Fibroblast of lung (primary cell): ENCODE measurements at places on chromosomes 1 and 21.

- DNase-seq = peak; percentile 76
These were observed 126.9 kb downstream of the RNF220 start for GRCh38 chr1:44531785-44532566.

GRCh38 chr1:6222636-6223035 is 13.1 kb downstream of the ICMT start:
- DNase-seq = peak; percentile 42

- DNase-seq = peak; percentile 70
These were observed 21.1 kb upstream of the SH2D5 start for GRCh38 chr1:20753589-20753988.

GRCh38 chr1:95809391-95809790 is 575.4 kb downstream of the RWDD3 start:
- no peak for DNase-seq

- DNase-seq = no peak
These were observed 302.4 kb downstream of the PTGER3 start for GRCh38 chr1:70745199-70745598.

DNA sequence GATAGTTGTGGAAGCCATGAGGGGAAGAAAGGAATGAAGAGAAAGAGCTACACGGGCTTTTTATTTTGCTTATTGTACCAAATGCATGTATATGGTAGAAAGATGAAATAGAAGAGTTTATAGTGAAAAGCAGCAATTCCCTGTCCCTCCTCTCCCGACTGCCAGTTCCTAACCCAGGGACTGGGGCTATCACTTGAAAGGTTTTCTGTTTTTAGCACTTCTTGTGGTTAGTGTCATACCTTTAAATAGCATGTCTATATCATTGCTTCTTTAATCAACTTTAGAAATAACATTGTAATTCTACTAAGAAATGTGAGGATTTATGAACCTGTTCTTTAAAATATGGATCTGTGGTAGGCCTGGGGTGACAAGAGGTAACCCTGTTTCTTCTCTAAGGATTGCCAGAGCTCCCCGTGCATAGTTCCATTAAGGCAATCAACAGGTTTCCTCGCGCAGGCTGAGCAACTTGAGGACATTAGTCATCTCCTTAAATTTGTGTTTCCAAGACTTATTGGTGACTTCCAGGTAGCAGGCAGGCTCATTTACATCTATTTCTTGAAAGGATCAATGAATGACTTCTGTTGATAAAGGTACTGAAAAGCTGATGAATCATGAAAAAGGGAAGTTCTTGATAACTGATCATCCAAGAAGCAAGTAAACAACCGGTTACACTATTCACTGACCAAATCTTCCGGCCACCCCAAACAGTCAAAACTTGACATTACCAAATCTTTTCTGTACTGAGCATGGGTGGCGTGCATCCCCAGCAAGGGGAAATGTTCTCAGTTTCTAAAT is 37.8 kb upstream of the S1PR1 start:
- DNase-seq = no peak

GRCh38 chr1:199682081-199682480 is 345.4 kb upstream of the NR5A2 start:
- no peak for DNase-seq

DNA sequence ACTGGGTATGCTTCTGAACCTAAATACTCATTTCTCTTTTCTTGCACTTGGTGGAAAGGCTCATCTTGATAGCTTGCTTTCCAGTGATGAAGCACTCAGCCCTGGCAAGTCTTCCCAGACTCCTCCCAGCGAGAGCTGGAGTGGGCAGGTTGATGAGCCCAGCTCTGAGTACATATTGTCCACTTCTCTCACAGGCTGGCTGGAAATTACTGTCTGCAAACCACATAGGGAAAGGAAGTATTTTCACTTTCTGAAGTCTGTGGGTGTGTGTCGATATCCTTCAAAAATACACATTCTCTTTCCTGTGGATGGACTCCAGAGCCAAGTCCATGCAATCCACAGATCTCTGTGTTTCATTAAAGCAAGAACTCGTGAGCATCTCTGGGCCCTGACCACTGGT is 38.7 kb upstream of the CNTN2 start:
- DNase-seq = no peak

DNA sequence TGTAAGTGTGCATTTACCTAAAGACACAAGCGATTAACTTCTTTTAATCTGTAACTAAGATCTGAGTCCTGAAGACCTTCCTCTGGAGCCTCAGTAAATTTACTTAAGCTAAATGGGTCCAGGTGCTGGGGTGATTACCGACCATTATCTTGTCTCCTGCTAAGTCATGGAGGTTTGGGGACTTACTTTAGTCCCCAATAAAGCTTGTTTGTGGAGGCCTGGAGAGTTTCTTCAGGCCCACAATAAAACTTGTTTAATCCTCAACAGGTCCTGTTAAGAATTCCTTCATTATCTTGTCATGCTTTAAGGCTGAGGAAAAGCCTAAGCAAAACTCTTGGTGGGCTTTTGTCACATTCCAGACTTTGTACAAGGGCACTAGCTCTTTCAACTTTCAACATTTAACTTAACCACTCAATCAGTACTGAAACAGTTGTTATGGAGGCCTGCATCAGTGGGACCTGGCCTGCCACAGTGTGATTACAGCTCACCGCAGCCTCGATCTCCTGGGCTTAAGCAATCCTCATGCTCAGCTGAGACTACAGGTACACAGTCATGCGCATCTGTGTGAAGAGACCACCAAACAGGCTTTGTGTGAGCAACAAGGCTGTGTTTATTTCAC is 84.0 kb downstream of the FMO4 start:
- no peak for DNase-seq

GRCh38 chr1:101065575-101065974 is 40.0 kb upstream of the DPH5 start:
- DNase-seq = no peak

DNA sequence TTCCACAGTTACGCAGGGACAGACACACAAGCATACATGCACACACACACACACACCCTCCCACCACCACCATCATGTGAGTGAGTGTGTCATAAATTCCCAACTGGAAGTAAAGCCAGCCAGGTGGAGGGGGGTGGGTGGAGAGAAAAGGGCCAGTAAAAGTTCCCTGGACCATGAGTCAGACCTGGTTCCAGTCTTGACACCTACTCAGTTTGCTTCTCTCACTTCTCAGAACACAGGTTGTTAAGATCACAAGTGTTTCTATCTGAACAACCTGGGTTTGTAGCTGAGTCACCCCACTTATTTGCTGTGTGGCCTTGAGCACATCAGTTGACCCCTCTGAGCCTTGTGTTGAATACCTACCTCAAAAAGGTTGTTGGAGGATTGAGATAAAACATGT is 9.6 kb downstream of the EPHA10 start:
- no peak for DNase-seq

DNA sequence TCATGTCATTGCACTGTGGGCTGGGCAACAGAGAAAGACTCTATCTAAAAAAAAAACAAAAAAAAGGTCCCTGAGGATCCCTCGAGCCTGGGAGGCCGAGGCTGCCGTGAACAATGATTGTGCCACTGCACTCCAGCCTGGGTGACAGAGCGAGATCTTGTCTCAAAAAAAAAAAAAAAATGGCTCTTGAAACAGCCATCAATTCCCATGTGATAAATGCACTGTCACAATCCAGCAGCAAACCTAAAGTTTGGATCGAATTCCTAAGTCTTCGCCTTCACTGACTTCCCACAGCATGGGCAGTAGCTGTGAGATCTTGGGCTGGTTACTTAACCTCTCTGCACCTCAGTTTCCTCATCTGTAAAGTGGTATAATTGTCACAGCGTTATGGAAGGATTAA is 43.5 kb downstream of the IGSF3 start:
- DNase-seq = no peak

GRCh38 chr1:18668750-18669404 is 38.2 kb downstream of the PAX7 start:
- DNase-seq = no peak

DNA sequence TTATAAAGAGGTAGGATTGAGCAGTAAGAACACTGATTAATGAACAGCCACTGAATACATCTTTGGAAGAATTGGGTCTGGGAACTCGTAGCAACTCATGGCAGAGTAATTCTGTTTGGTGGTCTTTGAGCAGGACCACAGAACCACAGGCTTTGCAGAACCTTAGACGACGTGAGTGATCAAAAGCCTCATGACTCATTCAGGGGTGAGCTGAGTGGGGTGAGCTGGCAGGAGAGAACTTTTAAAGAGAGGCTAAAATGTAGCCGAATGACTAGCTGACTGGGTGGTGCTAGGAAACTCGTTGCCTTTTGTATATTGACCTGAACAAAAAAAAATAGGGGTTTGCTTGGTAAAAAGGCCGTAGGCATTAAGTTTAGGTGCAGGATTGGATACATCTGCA is 313.8 kb downstream of the TGFB2 start:
- peak; percentile 61 for DNase-seq

DNA sequence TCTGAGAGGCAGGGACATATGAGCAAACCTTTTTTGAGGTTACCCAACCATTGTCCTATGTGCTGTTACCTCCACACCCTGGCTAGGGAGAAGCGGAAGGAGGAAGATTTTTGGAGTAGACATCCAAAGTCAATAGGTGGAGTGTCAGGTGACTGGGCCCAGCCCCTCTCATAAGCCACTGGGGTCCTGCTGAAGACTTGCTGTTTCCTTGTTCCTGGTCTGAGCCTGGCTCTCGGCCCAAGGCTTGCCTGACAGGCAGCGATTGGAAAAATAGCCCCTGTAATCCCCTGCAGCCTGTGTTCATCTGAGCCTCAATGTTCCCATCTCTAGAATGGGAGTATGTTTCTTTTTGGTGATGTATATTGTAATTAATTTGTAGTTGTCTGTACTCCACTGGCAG is 6.9 kb upstream of the PIGR start:
- DNase-seq = no peak

DNA sequence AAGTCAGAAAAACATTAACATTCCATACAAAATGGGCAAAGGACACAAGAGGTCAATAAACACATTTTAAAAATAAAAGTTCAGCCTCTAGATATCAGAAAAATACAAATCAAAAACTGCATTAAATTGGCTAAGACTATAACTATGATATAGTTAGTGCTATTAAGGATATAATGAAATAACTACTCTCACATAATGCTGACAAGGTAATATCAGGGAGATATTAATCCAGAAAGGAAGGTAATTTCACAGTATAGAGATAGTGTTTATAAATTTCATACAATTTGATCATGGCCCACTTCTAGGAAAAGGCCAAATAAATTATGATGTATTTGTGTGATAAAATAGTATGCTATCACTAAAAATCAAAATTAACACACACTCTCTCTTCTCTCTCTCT is 61.8 kb downstream of the LBR start:
- no peak for DNase-seq

DNA sequence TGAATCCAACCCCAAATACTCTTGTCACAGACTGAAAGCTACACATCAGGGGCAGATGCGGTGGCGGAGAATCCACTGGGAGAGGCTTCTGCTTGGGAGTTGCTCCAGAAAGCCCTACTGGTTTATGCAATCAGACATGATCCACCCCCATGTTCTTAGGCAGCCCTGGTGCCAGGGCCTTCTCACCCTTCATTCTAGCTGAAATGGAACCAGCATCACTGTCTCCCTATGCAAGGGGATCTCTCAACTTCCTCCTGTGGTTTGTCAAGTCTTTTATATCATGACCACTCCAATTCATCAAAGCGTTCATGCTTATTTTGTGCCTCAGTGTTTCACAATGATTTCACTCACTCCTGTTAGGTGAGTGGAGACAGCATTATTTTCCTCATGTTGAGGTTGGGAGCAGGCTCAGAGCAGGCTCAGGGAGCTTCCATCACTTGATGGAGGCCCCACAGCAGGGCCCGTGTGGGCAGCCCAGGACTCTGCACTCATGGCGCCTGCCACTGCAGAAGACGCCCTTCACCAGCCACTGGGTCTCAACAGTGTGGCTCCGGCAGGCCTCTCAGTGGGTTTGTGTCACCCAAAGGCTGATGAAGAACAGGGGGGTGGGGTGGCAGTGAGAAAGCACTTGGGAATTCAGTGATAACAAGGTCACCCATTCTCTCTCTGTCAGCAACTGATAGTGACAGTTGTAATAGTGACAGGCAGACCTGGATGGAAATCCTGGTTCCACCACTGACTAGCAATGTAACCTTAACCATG is 67.1 kb downstream of the CD58 start:
- no peak for DNase-seq

DNA sequence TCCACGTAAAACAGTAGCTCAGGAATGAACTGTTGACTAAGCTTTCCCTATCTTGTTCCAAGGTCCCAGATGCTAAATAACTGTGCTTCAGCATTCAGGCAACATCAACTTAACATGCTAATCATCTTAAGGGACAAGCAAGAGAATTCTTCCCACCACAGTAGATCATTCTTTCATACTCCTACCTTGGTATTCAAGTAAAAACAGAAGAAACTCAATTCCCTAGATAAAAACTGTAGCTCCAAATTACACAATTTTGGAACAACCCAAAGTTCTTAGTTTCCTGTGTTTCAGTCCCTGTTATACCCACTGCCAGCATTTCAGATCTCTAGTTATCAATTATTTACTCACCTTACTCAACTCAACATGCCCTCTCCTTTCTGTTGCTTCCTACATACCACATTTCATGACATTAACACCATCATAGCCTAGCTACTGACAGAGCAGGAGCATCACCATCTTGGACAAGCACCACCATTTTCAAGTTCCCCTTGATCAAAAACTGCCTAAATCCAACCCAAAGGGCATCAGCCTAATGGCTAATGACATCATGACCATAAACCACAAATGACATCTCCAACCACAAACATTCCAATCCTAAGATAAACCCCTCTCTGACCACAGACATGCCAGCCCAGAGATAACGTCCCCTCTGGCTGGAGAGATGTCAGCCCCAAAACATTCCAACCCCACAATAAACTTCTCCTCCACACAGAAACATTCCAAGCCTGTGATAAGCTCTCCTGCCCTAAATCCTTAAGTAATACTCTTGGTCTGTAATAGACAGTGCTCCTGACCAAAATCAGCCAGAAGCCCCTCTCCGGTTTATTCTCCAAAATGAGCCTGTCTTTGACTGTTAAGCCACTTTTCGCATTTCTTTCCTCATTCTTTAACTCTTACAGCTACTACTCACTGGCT is 191.2 kb downstream of the RERE start:
- DNase-seq = peak; percentile 88

- DNase-seq = peak; percentile 98
These were observed 27.1 kb downstream of the ZBTB17 start for GRCh38 chr1:15948595-15949452.

- DNase-seq = peak; percentile 42
These were observed 822.8 kb downstream of the BRINP3 start for GRCh38 chr1:189654906-189655305.

- no peak for DNase-seq
These were observed 164.3 kb downstream of the NTMT2 start for GRCh38 chr1:170310014-170310405.

GRCh38 chr1:115807723-115808122 is 33.2 kb downstream of the NHLH2 start:
- peak; percentile 81 for DNase-seq

GRCh38 chr1:72357411-72357810 is 75.1 kb upstream of the NEGR1 start:
- peak; percentile 46 for DNase-seq

DNA sequence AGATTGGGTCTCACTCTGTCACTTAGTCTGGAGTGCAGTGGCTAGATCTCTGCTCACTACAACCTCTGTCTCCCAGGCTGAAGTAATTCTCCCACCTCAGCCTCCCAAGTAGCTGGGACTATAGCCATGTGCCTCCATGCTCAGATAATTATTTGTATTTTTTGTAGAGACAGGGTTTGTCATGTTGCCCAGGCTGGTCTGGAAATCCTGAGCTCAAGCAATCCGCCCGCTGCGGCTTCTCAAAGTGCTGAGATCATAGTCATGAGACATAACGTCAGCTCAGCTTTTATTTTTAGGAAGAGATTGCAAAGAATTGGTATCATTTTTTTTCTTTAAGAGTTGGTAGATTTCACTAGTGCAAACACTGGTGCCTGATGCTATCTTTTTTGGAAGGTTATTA is 244.9 kb downstream of the DSCAM start:
- no peak for DNase-seq
